T-cell (primary cell): ENCODE measurements at places on chromosomes 7 and 10.

- DNase-seq: no peak
Measured at GRCh38 chr10:100535338-100535714, 417 bp upstream of the HIF1AN start.

DNA sequence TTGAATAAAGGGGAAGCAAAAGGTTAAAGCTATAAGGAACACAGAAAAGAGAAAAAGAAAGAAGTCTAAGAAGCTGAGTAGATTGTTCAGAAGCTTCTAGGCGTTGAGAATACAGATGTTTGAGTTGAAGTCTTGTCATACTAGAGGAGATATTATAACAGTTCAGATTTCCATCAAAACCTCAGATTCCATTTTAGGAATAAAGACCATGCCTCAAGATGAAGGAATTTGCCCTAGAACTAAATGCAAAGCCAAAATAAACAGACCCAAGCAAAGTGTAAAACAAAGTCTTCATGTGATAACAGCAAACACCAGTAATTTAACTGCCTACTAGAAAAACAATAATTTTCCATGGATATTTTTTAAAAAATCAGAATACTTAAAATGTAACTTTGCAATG lies 476.5 kb upstream of the POT1 start:
- DNase-seq: no peak

GRCh38 chr7:22194658-22195273 lies 162.2 kb downstream of the RAPGEF5 start:
- no peak for DNase-seq

DNA sequence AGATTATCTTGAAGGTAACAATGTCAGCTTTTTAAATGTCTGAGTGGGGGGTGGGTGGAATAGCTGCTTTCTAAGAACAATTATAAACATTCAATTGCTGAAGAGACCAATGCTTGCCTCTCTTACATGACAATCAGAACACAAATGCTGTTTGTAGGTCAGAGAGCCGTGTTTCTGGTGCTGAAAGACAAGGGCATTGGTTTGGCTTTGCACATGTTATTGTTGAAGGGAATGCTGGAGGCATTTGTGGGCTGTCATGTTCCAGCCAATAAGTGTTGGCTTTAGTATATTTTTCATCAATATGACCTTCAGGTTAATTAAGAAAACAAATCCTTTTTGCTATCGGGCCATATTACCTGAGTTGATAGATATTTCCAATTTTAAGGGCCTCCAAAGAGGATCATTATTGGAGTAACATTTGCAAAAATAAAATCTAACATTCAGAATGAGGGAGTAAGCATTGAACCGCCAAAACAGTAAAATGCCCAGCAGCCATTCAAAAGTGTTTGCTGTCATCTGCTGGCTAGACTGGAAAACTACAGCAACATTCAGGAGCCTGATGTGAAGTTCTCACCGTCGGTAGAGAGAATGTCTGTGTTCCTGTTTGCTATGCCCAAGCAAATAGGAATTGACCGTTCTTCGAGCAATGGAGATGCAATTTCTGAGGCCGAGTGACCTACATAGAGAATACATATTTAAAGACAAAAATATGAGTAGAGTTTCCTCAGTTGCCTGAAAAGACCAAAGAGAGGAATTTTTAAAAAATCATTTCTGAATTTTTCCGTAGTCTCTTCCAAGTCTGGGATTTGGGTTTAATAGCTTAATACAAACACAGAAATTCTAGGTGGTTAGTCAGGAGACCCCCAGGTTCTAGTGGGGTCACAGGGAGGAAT lies 118.9 kb downstream of the APBB1IP start:
- peak; percentile 25 for DNase-seq

GRCh38 chr7:80439894-80440821 lies 71.7 kb downstream of the GNAT3 start:
- no peak for DNase-seq

GRCh38 chr7:50298811-50299562 lies 5.5 kb upstream of the IKZF1 start:
- no peak for DNase-seq

DNA sequence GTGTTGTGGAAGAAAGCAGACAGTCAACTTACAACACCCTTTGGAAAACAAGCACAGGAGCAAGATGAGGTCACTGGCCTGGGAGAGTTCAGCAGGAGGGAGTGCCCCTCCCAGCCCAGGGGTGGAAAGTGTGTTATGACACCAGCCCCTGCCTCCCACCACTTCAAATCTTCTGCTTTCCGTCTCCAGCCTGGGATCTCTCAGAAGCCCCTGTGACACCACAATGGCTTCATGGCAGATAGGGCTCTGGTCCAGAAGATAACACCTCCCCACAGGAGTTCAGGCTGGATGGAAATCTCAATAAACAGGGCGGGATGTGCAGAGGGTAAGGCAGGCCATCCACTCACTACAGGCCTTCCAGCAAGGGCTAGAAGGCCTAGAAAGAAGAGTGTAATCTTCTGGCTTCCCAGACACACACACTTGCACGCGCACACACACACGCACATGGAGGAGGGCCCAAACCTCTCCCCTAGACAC lies 48.7 kb upstream of the ZMIZ1 start:
- DNase-seq: no peak

GRCh38 chr10:131574363-131574706 lies 262.8 kb upstream of the TCERG1L start:
- no peak for DNase-seq

- no peak for DNase-seq
Measured at GRCh38 chr7:24882989-24883621, 96.9 kb downstream of the OSBPL3 start.

DNA sequence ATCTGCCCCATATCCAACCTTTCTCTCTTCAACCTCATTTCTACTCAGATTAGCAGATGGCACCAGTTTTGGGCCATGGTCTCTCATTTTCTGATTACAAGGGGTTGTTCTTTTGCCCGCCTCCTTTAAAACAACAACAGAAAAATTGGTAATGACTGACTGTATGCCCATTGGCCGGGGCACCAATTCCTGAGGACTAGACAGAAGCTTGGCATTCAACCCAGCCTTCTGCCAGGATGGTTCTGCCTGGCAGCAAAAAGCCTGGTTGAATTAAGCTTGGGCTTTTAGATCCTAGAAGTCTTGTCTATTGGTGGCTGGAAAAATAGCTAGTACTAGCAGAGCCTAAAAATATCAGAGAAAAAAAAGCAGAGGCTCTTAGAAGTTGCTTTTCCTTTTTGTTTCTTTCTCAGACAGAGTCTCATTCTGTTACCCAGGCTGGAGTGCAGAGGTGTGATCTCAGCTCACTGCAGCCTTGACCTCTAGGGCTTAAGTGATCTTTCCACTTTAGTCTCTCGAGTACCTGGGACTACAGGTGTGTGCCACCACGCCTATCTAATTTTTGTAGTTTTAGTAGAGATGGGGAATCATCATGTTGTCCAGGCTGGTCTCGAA lies 402.6 kb downstream of the AUTS2 start:
- DNase-seq: no peak

GRCh38 chr10:44356139-44357022 lies 28.5 kb downstream of the CXCL12 start:
- no peak for DNase-seq

GRCh38 chr10:120394446-120394845 lies 62.6 kb upstream of the PLPP4 start:
- DNase-seq: no peak

DNA sequence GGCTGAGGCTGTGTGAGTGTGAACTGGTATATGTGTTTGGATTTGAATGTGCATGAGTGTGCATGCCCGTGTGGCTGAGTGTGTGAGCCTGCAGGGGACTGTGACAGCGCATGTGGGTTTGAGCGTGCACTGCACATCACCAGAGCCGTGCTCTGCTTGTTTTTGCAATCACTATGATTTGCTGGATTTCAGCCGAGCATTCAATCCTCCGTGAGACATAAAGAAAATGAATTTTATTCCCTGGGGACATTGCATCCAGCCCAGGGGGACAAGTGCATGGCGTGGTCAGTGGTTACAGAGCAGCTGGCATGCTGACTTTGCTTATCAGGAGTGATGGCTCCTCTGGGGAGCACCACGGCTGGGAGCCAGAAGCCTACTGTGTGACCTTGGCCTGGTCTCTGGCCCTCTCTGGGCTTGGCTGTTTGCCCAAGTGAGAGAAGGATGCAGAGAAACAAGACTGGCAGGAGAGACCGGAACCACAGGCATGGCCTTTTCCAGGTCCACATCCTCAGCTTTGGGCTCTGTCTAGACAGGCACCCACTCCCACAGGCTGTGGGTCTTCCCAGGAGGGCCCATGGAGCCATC lies 160.2 kb upstream of the UNC5B start:
- no peak for DNase-seq

DNA sequence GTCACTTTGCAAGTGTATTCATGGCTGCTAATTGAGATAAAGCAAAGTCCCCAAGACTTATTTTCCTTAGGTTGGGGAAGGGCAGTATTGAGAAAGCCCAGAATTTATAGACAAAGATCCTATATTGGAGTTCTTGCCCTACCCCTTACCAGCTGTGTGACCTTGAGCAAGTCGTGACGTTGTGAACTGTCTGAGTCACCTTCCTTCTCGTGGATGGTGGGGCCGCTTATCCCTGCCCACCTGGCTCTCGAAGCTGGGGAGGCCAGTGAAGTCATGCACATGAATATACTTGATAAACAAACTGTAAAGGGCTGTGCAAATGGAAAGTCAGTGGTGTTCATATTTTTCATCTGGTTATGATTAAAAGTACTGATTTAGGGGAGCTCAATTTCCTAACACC lies 127.4 kb downstream of the TACC2 start:
- no peak for DNase-seq

DNA sequence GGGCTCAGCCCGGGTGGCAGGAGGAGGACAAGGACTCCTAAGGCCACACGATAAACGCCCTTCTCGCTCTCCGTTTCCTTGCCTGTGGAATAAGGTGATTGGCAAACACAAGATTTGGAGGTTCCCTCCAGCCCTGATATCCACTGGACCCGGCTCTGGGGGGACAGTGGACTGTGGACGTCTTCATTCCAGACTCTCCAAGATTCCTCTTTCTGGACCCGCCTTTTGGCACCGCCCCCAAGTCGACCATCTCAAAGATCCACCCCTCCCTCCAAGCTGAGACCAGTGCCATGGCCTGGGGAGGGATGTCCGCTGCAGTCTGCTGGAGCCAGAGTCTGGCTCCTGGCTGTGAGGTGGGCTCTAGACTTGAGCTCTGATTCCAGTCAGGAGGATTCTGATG lies 23.6 kb downstream of the ZNF783 start:
- DNase-seq: no peak

- DNase-seq: no peak
Measured at GRCh38 chr7:30062587-30062986, 34.4 kb downstream of the PLEKHA8 start.

GRCh38 chr10:49047128-49047639 lies 68.1 kb downstream of the VSTM4 start:
- DNase-seq: no peak

- no peak for DNase-seq
Measured at GRCh38 chr7:48627164-48627563, 297.2 kb upstream of the CDC14C start.

GRCh38 chr10:86944471-86944870 lies 12.9 kb downstream of the MMRN2 start:
- no peak for DNase-seq

DNA sequence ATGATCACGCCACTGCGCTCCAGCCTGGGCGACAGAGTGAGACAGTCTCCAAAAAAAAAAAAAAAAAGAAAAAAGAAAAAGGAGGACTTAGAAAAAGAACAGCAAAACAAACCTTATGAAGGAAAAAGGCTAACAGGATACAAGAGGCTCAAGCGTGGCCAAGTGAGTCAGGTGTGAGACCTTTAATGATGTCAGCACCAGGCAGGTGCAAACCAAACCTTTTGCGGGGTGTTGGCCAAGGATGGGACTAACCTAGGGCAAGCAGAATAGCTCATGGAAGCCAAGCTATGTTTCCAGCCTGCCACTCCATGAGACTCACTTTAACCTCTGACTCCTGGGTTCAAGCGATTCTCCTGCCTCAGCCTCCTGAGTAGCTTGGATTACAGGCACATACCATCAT lies 11.3 kb upstream of the GNA12 start:
- DNase-seq: no peak

DNA sequence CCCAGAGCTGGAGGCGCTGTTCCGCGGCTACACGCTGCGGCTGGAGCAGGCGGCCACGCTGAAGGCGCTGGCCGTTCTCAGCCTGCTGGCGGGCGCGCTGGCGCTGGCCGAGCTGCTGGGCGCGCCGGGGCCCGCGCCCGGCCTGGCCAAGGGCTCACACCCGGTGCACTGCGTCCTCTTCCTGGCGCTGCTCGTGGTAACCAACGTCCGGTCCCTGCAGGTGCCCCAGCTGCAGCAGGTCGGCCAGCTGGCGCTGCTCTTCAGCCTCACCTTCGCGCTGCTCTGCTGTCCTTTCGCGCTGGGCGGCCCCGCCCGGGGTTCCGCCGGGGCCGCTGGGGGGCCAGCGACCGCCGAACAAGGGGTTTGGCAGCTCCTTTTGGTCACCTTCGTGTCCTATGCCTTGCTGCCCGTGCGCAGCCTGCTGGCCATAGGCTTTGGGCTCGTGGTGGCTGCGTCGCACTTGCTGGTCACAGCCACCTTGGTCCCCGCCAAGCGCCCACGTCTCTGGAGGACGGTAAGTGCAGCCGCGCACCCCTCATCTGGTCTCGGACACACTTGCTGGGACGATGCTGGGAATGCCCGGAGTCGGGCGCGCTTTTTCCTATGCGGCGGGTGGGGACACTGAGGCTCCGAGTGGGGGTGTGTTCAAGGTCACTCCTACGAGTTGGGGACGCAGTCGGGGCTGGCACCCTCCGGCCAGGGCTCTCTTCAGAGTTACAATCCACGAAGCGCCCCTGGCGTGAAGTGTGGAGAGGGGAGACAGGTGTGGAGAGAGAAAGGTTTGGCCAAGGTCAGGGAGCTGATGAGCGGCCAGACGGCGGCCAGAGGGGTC lies 717 bp downstream of the ADCY1 start:
- DNase-seq: no peak

DNA sequence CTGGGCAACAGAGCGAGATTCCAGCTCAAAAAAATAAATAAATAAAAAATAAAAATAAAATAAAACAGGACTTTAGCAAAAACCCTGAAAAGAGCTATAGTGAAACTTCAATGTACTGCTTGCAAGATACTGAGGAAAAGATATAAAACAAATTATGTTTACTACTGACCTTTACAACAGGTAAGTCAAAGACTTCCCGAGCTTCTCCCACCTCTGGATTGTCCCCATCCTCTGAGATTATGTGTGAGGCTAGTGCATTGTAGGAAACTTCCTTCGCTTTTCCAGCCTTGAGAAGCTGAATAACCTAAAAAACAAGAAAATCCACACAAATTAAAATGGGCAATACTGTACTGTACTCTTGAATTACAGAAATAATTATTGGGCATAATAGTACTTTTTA lies 4.4 kb downstream of the PAXIP1 start:
- no peak for DNase-seq

- no peak for DNase-seq
Measured at GRCh38 chr7:139936760-139937310, 107.8 kb downstream of the TBXAS1 start.

DNA sequence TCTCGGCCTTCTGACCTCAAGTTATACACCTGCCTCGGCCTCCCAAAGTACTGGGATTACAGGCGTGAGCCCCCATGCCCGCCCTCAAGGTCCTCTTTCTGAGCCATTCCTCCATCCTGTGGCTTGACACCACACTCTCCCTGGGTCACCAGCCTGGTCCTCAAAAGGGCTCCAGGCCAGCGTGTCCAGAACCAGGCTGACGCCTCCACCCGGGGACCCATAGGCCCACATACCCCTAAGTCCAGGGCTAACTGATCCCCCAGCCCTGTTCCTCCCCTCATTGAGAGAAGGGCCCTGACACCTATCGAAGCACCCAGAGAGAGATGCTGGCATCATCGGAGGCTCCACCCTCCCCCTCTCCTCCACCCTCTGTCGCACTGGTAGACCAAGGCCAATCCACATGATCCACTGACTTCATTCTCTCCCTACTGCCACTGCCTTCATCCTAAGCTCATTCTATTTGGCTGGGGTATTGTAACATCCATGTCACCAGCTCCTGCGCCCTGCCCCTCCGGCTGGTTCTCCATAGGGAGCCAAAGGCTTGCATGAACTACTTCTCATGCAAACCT lies 46.7 kb downstream of the TMEM270 start:
- no peak for DNase-seq
